ENCODE measurements at places on chromosomes 2 and 18.

GRCh38 chr18:28208268-28208667 is 31.3 kb upstream of the CDH2 start:
- no peak for DNase-seq

DNA sequence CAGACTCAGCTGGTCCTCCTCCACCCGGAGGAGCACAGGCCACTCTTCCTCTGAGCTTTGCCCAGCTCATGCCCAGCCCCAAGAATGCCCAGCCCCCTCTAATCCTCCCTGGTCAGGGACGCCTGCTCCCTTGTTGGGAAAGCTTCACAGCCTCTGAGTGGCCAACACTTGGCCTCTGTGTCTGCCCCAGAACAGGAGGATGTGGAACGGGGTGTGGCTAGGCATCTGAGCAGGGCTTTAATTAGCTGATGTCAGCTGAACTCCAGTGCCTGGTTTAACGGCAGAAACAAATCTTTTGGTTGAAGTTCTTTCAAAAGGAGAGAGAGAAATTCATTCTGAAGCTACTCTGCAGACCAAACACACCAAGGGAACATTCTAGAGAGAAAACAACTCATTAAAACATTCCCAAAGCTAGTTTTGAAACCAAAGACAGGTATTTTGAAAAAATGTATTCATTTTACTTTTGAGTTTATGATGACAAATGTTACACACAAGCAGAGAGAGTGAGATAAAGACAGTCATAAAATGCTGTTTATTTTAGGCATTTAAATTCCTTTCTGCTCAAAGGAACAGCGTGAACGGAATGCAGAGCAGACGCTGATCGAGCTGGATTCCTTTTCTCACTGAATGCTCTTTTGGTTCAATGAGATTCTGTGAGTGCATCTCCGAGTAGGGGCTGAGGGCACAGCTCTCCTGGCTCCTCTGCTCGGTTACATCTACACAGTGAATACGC is 63.8 kb downstream of the RTP5 start:
- no peak for DNase-seq

- DNase-seq = no peak
Measured at GRCh38 chr18:72539901-72540300, 4.2 kb downstream of the CBLN2 start.

DNA sequence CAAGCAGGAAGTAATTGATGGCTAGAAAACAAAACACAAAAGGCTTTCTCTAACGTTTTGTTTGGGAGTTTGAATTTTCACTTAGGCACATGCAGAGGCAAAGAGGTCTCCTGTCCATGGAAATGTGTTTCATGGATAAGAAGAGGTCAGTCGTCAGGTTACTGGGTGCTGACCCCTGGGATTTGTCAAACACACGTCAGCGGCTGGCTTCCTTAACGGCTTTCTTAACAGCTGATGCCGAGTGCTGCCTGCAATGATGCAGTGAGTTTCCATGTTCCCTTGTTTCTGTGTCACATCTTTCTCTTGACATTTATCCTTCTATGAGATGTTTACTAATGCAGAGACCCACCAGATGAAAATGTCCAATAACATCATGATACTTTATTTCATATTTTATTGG is 31.7 kb downstream of the GPR39 start:
- DNase-seq = no peak

- no peak for DNase-seq
Measured at GRCh38 chr18:64254399-64255093, 105.7 kb upstream of the LINC00305 start.

DNA sequence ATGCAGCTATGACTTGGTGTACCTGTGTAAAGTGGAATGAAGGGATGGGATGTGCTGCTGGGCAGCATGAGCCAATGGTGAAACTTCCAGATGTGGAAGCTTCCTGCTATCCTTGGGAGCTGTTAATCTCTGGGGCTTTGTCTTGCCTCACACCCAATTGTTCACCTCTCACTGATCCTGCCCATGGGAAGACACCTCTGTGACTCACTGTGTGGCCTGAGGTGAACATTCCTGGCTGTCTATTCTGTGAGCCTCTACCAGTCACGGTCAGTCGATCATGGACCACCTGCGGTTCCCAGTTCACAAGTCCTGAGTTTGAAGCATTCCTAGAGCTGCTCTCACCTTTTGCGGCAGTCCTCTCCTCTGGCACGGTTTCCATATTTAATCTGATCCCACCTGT is 12.1 kb downstream of the NEURL3 start:
- DNase-seq = no peak

- DNase-seq = no peak
Measured at GRCh38 chr18:60082790-60083189, 183.0 kb downstream of the PMAIP1 start.

- DNase-seq = no peak
Measured at GRCh38 chr2:151182396-151182795, 79.3 kb downstream of the RBM43 start.

DNA sequence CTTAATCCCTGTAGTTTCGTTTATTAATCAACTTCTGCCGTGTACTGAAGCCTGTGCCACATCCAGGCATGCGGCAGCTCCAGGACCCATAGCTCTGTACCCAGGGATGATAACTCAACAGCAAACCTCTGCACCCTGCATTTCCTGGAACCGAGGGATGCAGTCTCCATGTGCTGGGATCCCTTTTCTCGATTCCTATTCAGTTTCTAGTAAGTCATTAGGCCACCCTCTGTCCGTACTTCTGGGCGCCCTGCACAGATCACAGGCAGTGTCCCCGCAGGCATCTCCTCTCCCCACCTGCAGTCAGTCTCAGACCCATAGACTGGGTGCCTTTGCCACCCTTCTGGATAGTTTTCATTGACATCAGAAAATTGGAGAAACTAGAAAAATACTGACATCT is 18.8 kb downstream of the TMEM18 start:
- no peak for DNase-seq

DNA sequence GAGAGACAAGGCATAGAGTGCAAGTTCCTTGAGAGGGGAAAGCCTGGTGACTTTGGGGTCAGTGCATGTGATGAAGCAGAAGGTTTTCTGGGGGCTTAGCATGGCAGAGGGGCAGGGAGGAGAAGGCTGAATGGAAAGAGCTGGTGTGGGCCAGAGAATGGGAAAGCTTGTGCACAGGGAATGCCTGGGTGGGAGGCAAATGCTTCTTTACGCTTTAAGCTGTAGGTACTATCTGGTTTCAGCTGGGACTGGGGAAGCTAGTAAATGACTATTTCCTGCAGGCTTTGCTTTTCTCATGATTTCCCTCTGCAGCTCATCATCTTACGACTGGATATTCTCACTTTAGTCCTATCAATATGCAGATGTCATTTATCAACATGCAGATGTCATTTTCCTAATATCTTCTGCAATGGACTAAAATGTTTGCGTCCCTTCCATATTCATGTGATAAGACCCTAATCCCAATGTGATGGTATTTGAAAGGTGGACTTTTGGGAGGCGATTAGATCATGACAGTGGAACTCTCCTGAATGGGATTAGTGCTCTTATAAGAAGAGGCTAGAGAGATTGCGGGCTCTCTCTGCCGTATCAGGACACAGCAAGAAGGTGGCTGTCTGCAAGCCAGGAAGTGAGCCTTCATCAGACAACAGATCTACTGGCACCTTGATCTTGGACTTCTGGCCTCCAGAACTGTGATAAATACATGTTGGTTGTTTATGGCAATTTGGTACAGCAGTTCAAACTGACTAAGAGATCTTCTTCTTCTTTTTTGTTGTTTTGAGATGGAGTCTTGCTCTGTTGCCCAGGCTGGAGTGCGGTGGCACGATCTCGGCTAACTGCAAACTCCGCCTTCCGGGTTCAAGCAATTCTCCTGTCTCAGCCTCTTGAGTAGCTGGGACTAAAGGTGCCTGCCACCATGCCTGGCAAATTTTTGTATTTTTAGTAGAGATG is 50.1 kb downstream of the MYCN start:
- DNase-seq = no peak

GRCh38 chr18:3219631-3220335 is at the start of gene MYOM1:
Gene MYOM1, minus strand, starts transcription at chr18:3219968. Its CDS starts 4,745 bp downstream, at chr18:3215223.
- no peak for DNase-seq

- DNase-seq = no peak
Measured at GRCh38 chr18:46035696-46036680, 36.1 kb downstream of the PSTPIP2 start.

DNA sequence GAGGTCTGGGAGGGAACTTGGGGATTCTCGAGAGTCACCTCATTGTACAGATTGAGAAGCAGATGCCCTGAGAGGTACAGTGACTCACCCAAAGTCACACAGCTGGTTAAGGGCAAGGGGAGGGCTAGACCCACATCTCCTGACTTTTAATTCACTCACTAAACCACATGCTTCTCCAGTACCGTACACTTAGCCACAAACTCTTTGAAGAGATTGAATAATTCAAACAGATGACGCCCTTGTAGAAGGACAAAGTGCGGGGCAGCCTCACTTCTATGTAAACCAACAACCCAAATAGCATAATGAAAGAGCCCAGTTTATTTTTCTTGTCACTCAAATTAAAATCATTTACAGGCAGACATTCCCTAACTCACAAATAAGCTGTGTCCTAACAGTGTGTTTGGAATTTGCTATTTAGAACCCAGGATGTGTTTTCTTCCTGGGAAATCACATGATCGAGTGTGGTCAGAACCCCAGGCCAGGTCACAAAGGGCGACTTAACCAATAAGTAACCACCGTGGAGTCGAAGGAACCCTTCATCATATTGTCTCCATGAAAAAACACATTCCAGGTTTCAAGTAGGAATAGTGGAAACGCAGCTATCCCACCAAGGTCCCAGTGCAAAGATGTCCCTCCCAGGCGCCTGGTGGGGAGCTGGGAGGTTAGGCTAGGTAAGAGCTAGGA is 35.8 kb upstream of the PTPN4 start:
- no peak for DNase-seq

DNA sequence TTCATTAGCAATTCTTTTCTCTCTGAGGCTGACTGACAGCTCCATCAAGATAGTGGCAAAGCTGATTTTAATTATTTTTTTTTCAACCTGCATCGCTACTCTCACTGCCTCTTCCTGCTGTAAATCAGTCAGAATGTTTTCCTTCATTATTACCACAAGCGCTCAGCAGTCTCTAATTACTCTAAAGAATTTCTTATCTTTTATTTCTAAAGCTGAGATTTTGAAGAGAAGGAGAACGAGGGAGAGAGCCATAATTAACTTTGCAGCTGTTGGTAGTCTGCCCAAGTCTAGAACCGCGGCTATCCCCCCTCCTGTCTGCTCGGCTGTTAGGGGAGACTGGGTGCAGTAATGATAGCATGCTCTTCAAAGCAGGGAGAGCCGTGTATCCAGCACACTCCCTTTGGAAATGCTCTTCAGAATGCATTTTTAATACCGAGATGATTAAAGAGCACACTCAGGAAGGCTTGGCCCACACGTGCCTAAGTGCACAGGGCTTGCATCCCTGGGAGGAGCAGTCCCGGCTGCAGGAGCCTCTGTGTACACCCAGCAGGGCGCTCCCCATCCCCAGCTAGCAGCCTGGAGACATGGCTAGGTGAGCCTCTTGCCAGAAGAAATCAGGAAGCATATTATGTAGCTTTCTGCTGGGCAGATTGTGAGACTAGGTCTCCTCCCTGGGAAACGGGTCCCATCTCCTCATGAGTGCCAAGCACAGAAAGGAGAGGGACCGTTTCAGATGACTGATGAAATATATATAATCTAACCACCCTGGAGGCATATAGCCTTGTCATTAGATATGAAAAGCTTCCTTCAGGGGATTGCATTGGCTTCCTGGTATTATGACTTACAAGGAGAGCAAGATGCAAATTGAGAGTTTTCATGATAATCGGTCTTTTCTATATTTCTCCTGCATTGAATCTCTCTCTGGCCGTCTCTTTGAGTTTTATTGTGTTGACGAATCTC is 555.2 kb downstream of the CMPK2 start:
- DNase-seq = no peak

GRCh38 chr2:231917280-231918066 is 8.7 kb downstream of the NPPC start:
- DNase-seq = no peak

- DNase-seq = no peak
Measured at GRCh38 chr2:109216332-109216731, 87.3 kb downstream of the SH3RF3 start.

DNA sequence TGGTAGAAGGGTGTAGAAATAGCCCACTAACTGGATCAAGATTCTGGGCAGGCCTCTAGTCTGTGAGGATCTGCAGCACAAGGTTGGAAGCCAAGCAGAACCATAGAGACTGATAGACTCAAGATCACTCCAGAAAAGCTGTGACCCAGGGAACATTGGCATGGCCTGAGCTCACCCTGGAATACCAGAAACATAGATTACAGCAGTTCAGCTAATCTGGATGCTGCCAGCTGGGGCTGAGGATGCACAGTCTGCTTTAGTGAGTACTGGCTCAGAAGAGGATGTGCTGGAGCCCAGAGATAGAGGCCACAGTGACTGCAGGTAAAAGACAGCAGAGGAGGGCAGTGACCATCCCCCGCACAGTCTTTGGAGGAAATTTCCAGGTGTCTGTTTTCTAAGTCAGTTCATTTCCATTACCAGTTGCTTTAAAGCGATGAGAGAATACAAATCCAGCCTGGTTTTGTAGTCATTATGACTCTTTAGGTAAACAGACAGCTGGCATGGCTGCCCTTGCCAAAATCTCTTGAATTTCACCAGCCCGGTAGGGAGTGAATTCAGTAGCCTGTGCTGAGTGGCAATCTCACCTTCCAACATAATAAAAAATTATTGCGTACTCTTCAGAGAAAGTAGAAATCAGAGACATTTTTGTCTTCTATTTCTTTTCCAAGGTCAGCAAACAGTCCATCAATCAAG is 119.2 kb downstream of the ANTXR1 start:
- no peak for DNase-seq

- DNase-seq = no peak
Measured at GRCh38 chr2:239308661-239309397, 92.0 kb downstream of the HDAC4 start.

DNA sequence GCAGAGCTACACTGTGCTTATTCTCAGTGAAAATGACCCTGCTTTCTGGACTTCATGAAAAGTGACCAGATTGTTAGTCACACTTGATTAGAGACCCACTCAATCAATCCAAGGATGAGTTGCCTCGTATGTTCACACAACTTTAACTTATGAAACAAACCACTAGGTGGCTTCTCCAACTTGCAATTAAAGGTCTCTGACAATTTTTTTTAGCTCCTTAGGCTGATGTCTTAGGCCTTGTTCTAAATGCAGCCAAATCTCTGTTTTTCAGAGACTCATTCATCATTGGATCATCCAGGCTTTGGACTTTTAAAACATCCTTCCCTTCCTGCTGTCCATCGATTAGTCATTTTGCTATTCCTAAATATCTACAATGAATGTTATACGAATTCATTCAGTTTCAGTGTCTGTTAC is 63.4 kb downstream of the MREG start:
- no peak for DNase-seq

DNA sequence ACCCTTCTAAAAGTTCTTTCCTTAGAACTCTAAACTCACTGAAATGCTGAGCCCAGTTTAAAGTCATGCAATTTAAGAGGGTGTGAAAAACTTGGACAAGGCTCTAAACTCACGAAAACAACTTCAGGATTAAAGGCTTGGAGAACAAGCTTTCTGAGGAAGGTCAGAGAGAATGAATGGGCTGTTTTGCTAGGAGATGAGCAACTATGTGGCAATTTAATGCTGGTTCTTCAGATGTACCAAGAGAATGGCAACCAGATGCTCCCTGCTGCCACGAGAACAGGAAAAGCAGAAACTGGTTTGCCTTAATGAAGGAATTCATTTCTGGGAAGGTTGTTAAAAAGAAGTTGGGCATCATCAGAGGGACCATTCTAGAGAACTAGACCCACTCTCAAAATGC is 77.8 kb upstream of the PMAIP1 start:
- no peak for DNase-seq

GRCh38 chr2:24082787-24083566 is 1.7 kb downstream of the TP53I3 start:
- DNase-seq = no peak

- DNase-seq = no peak
Measured at GRCh38 chr2:225452677-225453076, 53.2 kb downstream of the NYAP2 start.

Measured in activated T-helper 1 cell treated with Interleukin-2 at 50 U/mL for 16 hours (primary cell).